ENCODE measurements at places on chromosomes 3 and 15.

- peaks cover 13% of the 10 kb centered on the region for H3K27me3 ChIP-seq
- no peak overlapping the region for H3K27ac ChIP-seq
- DNase-seq, result no peak
Measured at GRCh38 chr3:143124601-143125520, 5.3 kb downstream of the CHST2 start.

DNA sequence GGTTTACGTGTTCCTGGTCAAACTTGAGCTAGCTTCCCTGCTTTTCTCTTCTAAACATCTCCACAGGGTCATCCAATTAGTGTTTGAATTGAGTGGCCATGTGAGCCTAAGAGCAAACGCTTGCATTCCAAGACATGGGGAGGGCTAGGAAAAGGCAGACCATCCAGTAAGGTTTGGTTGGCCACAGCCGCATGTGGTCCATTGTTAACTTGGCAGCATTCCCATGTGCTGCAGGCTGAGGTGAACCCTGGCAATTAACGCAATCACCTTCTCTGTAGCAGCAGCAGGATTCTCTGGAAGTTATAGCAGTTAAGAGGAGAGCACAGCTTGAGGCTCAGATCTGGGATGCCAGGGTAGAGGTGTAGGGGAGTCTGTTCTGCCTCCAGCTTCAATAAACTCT is 502.2 kb upstream of the LMCD1 start:
- H3K27ac ChIP-seq, result no peak overlapping the region
- DNase-seq, result no peak
- no peaks in the 10 kb centered on the region for H3K27me3 ChIP-seq
- no peak overlapping the region for H3K4me3 ChIP-seq

DNA sequence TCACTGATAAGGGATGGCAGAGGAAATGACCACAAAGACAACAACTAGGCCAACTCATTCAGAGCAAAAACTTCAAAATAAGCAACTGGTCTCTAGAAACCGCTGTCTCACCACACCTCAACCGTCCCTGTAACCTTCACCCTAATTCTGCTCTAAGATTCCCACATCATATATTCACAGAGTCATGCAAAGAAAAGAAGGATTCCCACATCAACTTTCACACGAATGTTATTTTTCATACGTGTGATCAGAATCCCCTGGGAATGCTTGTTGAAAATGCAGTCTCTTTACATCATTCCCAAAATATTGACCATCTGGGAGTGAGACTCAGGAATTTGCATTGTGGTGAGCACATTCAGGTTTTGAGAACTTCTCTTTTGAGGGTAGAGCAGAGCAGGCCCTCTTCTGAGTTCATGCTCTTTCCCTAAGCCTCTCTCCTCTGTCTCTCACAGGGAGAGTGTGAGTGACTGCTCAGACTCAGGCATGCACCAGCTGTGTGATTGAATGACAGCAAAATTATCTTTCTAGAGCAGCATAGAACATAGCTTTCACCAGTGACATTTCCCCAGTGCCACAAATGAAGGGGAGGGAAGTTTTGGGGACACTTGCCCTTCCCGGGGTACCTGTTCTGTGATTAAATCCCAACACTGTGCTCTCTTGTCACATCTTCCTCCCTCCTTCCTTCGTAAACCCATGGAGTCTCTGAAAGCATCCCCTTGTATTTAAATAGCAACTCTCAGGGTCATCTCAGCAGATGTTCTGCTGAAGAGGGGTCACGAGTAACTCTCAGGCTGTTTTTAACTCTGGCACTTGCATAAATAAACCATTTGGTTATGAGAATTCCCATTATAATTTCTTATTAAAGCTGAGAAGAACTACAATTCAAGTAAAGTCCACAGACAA is 170.9 kb downstream of the PLCL2 start:
- H3K4me3 ChIP-seq, result no peak overlapping the region
- H3K4me1 ChIP-seq, result peaks cover 15% of the 10 kb centered on the region
- no peaks in the 10 kb centered on the region for H3K36me3 ChIP-seq

DNA sequence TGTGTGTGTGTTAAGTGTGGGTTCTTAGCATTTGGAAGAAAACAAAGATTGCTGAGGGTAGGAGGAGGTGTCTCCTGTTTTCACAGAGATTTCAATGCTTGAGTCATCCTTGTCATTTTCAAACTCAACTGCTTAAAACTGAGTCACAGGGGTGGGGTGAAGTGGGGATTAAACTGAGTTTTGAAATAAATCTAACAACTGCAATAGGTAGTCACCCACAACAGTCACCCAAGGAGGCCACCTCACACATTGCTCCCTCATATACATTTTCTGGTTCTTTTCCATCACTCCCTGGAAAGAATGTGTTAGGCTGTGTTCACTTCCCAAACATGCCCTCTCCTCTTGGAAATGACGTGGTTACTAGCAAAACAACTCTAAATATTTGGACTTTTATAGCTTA is 187.7 kb upstream of the CMC1 start:
- DNase-seq, result no peak
- no peaks in the 10 kb centered on the region for H3K27me3 ChIP-seq
- no peak overlapping the region for H3K27ac ChIP-seq
- no peaks in the 10 kb centered on the region for H3K36me3 ChIP-seq
- no peak overlapping the region for H3K4me3 ChIP-seq

GRCh38 chr3:64063207-64063982 is 40.1 kb upstream of the PSMD6 start:
- no peaks in the 10 kb centered on the region for H3K36me3 ChIP-seq
- no peak for DNase-seq
- peaks cover 7% of the 10 kb centered on the region for H3K4me1 ChIP-seq

Data from heart left ventricle (tissue), 16 donors.